Suprapubic skin (tissue), 4 donors: ENCODE measurements at places on chromosomes 11 and 22.

DNA sequence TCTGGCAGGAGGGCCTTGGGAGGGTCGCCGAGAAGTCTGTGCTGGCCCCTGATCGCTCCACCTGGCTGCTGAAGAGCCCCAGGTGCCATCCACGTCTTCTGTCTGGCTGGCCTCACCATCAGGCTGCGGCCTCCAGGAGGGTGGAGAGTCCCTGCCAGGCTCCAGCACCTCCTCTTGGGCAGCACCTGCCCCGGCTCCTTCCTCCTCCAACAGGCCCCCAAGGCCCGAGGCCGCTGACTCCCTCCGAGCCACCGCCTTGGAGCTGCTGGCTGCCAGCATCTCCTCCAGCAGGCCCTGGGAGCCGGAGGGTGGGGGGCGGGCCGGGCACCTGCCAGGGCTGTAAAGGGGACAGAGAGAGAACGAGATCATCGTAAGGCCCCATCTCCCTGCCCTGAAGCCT, 22.3 kb downstream of the TNKS1BP1 start:
- no peak for DNase-seq

- DNase-seq = no peak
These were observed 550.3 kb downstream of the CNTN5 start for GRCh38 chr11:99571094-99571493.

DNA sequence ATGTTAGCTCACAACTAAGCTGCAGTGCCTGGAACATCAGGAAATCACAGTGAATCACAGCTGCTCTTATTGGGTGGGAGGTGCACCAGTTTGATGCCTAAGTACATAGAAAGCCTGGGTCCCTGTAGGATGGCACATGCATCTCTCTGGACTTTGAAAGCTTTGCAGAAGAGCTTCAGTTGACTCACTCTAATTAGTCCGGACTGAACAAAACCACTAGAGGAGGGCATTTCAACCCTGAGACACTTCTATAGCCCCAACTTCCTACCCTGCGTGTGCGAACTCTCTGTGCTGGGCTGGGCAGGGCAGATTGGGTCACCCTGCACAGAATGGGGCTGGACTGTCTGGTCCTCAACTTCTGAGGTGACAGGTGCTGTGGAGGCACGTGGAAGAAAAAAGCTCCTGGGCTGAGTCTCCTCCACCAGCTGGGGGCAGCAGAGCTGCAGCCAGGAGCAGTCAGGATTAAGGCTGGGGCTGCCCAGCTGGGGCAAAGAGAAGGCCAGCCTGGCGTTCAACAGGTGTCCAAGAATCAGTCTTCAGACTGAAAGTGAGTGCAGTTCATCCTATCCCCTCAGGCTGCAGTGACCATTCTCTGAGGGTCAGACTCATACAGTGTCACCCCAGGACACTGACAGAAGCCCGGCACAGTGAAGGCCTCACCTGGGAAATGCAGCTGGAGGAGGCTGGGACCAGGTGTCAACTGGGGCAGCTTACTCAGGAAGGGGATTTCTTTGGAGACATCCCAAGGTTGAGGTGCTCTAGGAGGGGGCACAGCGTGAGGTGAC, 22.1 kb downstream of the GGTLC2 start:
- no peak for DNase-seq

- no peak for DNase-seq
These were observed 149.7 kb upstream of the CADM1 start for GRCh38 chr11:115653926-115654325.

DNA sequence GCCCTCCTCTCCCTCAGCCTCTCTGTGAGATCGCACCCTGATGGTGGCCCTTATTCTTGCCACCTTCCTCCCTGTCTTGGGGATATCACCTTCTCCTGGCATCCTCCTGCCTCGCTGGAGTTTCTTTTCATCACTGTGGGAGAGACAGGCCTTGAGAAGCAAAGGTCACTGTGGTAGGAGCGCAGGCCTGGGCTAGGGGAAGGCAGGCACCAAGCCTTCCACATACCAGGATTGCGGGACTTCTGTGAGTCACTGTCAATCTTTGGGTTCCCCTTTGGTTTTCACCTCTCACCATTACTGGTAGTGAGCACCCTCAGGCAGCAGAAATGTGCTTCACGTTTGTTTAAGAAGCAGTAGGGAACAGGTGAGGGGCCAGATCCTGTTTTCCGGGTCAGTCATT, 31.2 kb upstream of the B3GAT1 start:
- no peak for DNase-seq

GRCh38 chr11:22165087-22165486, 27.8 kb upstream of the ANO5 start:
- DNase-seq = no peak

DNA sequence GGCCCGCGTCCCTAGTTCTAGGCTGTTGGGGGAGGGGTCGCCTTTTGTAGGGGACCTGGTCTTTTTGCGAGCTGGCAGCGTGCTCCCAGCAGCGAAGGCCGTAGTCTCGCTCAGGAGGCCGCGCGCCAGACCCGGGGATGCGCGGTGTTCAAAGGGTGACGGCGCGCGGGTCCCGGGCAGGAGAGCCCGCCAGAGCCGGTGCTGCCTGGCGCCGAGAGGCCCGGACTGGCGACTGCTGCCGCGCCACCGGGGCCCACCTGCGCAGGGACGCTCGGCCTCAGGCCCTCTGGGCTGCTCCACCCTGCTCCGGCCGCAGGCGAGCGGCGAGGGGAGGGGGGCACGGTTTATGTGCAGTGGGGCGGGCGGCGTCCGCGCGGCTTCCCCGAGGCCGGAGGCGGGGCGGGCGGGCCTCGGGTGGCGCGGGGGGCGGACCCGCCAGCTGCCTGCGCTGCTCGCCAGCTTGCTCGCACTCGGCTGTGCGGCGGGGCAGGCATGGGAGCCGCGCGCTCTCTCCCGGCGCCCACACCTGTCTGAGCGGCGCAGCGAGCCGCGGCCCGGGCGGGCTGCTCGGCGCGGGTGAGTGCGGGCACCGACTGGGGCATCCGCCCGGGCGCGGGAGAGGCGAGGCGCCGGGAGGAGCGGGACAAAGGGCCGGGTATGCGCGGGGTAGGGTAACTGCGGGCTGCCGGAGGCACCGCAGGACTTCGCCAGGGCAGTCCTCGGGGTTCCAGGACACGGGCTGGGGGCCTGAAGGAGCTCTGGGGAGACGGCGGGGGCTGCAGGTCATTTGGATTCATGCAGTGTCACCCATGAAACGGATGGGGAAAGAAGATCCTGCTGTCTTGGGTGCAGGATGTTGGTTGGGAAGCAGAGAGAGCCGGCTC, at the start of gene PRSS23:
Gene PRSS23 (plus strand): TSS at position 467 of the 884 bp plus-strand sequence. CDS start 7,102 bp downstream, outside the sequence.
- DNase-seq = peak; percentile 72

- DNase-seq = no peak
These were observed 30.7 kb upstream of the TOLLIP start for GRCh38 chr11:1340111-1340510.

- no peak for DNase-seq
These were observed 105.9 kb upstream of the BDNF start for GRCh38 chr11:27806122-27806521.

GRCh38 chr11:18490736-18491485, 35.3 kb downstream of the LDHAL6A start:
- DNase-seq = no peak

DNA sequence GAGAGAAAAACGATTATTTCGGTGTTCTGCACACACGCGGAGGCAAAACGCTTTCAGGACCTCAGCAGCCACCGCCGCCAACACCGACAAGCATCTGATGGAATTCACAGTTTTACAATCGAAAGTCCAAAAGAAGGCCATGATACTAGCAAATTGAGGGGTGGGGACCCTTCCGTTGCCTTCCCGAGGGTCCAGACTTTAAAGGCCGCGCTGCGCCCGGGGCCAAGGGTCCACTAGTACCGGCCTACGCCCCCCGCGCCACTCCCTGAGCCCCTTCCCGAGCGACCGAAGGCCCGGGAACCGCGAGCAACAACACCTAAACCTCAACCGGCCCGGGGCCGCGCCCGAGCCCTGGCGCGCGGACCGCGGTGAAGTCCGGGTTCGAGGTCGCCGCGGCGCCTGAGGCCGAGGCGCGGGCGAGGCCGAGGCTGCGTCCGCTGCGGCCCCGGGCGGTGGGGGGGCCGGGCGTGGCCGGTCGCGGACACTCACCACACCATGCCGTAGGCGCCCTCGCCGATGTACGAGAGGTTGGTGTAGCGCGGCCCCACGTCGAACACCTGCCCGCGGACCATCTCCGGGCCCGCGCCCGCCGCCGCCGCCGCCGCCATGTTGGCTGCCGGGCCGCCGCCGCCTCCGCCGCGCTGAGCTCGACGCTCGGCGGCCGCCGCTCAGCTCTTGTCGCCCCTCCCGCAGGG, 465 bp downstream of the MAPK1 start:
- DNase-seq = peak; percentile 70

DNA sequence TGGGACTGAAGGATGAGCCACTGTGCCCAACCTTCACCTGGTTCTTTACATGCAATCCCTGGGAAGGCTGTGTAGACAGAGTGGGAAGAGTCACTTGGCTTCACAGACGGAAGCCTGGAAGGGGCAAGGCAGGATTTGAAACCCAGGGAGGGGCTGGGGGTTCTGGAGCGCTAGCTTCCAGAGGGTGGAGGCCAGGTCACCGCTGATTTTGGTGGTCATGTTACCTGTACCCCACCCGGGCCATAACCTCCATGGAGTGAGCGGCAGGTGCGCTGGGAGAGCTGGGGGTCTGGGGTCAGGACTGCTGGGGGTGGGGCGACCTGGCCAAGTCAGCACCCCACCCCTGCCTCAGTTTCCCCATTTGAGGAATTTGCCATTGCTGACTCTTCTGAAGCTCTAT, 38.3 kb downstream of the PDGFB start:
- peak; percentile 69 for DNase-seq

GRCh38 chr11:134270250-134270714, 5.9 kb upstream of the GLB1L3 start:
- no peak for DNase-seq

GRCh38 chr22:20268279-20269012, at the start of gene RTN4R:
TSS of gene RTN4R (minus strand) at chr22:20268318. CDS start at chr22:20268092, 226 bp downstream.
- no peak for DNase-seq

DNA sequence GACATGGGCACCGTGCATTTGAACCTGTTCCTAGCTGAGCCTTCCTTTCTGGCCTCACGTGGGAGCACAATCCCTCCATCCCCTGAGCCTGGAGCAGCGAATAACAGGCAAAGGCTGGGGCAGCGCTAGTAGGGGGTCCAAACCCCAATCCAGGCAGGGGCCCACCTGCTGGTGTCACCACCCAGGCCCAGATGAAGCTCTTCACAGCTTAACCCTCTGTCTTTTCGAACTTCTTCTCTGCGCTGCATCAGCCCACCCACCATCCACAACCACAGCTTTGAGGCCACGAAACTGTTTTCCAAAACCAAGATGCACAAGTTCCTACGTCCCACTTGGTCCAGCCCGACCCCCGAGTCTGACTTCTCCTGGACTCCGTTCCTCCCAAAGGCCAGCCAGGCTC, 11.5 kb downstream of the KCNC1 start:
- DNase-seq = no peak

DNA sequence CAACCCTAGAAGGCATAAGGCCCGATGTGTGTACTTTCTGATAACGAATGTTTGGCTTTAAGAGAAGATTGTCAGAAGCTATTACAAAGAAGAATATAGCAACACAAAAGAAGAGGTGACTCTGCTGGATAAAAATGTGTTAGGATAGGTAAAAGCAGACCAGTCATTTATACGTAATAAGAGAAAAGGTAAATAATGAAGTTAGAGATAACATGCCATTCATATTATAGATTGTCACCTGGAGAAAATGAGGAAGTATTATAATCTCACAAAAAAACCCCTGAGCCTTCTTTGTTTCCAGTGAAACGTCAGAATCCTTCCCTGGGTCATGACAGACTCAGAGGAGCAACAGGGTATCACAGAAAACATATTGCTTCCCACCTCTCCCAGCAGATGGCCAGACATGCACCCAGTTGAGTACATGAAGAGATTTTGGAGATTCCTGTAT, 36.1 kb downstream of the PPFIA1 start:
- DNase-seq = no peak

DNA sequence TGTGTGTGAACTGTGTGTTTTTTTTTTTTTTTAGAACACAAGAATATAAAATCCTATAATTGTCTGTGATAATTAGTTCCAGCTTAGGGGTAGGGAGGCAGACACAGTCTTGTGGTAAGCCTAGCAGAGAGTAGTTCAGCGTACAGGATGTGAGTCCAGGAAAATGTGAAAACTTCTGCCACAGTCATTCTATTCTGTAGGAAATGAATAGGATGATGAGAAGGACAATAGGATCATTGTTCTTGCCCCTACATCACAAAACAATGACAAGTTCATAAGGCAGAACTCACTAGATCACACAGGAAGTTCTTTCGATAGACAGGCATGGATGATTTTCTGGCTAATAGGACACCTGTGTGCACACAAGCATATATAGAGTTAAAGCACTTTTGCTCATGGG, 132.2 kb downstream of the NAV2 start:
- DNase-seq = no peak

GRCh38 chr22:36232715-36233401, 6.5 kb downstream of the APOL2 start:
- no peak for DNase-seq

DNA sequence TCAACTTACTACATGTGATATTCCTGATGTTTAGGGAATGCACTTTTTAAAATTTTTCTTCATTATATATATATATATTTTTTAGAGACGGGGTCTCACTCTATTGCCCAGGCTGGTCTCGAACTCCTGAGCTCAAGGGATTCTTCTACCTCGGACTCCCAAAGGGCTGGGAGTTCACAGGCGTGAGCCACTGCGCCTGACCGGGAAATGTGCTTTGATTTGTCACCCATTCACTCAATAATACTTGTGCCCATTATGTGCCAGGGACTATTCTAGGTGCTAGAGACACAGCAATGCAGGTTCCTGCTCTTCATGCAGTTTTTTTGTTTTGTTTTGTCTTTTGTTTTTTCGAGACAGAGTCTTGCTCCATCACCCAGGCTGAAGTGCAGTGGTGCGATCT, 56.1 kb upstream of the INCENP start:
- DNase-seq = peak; percentile 16

GRCh38 chr11:43688394-43688793, 7.9 kb downstream of the HSD17B12 start:
- DNase-seq = no peak
